ENCODE measurements at places on chromosomes 12 and 14.

DNA sequence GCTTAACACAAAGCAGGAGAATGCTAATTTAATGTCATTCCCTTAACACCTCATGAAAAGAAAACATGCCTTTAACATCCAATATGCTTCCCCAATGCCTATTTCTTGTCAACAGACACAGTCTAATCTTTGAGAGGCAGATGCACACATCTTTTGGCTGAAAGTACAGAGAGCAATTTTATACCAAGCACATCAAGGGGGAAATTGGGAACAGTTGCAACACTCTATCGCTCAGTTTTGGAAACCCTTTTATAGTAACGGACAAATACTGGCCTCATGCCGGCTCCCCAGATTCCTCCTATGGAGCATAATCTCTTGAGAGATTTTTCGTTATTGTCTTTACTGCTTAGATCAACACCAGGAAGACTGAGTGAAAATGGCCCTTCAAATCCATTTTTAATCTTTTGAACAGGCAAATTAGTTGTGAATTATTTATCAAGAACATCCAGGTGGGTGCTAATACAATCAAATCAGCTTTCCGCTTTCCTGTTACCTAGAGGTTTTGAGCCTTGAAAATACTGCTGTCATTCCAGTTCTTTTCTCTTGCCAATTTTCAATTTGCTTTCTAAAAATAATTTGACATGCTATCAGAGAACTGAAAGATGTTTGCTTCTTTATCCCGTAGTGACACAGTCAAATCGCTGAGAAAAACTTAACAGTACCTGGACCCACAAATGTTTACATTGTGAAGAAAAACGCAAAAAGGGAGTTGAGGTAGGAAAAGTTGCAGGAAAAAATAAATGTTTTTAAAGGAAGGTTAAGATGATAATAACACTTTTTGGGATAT lies 60.7 kb upstream of the CAND1 start:
- no peak for DNase-seq

DNA sequence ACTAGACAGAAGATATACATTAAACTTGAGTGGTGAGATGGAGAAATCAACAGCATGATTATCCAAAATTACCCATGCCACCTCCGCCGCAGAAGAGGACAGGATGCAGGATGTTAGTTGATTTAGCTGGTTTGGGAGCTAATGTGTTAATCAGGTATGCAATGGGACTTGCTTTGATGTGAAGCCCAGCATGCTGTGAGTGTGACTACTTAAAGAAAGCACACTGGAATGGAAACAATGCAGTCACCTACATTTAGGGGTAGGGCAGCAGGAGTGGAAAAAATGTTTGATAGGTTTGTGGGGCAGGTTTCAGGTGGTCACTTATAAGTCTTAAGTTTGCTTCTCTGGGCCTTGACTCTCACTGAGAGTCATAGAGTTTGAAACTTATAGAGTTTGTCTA lies 170.0 kb upstream of the DAAM1 start:
- DNase-seq = no peak

DNA sequence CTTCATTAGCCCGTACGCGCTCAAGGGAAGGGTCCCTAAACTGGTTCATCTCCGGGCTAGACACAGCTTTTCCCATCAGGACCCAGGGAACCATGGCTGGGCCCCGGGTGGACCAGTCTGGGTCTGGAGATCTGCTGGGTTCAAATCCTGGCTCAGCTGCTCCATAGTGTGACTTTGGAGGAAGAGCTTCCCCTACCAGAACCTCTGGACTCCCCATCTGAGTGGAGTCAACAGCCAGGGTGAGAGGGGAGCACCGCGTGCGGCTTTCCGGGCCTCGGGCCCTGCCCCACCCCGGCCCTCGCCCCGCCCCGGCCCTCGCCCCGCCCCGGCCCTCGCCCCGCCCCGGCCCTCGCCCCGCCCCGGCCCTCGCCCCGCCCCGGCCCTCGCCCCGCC lies 41.2 kb downstream of the BEGAIN start:
- no peak for DNase-seq

DNA sequence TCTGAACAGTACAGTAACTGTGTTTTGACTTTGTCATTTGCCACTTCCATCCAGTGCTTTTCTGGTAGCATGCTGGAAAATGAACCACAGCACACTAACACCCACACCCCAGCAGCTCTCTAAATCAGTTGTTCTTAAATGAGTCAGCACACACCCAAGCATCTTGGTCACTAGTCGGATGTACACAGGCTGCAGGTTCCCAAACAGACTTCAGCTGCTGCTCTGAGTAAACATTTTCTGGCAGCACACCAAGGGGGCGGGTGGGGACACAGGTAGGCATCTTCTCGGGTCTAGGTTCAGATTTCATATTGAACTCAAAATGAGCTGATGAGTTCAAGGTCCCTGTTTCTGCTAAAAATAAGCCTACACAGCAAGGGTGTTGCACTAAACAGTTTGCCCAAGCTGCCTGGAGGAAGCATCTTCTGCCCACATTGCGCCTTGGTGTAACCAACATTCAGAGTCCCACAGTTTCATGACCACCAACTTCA lies 39.8 kb downstream of the IFNG start:
- peak; percentile 26 for DNase-seq

DNA sequence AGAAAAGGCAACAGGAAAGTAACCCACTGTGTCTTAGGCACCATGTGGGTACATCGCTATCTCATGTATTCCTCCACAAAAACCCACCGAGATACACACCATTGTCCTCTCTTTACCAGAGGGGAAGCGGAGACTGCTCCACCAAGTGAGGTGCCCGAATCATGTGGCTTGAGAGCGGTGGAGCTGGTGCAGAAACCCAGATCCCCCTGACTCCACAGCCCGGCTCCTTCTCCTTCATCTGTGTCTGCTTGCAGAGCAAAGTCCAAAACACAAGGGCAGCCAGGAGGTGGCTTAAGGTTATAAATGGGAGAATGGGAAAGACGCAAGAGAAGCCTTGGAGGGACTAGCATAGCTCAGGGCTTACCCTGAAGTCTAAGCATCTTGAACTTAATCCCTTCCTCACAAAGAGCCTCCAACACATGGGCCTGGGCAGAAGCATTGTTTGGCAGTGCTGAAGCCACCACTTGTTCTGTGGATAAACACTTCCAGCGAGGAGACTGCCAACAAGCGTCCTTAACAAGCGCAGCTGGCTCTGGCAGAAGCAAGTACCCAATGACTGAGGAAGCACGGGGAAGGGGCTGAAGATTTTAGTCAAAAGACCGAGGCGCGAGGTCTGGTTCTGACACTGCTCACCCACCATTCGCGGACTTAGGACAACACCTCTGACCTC lies 83.0 kb downstream of the TTC7B start:
- DNase-seq = no peak

- no peak for DNase-seq
Measured at GRCh38 chr12:4224206-4224889, 49.2 kb upstream of the CCND2 start.

GRCh38 chr14:31965071-31965734 lies 111.9 kb upstream of the ARHGAP5 start:
- no peak for DNase-seq

GRCh38 chr14:78968265-78968664 lies 798.1 kb downstream of the NRXN3 start:
- no peak for DNase-seq

GRCh38 chr14:99081880-99082279 lies 190.1 kb downstream of the BCL11B start:
- no peak for DNase-seq

GRCh38 chr14:79567306-79567705 lies 644.0 kb downstream of the DIO2 start:
- DNase-seq = no peak

DNA sequence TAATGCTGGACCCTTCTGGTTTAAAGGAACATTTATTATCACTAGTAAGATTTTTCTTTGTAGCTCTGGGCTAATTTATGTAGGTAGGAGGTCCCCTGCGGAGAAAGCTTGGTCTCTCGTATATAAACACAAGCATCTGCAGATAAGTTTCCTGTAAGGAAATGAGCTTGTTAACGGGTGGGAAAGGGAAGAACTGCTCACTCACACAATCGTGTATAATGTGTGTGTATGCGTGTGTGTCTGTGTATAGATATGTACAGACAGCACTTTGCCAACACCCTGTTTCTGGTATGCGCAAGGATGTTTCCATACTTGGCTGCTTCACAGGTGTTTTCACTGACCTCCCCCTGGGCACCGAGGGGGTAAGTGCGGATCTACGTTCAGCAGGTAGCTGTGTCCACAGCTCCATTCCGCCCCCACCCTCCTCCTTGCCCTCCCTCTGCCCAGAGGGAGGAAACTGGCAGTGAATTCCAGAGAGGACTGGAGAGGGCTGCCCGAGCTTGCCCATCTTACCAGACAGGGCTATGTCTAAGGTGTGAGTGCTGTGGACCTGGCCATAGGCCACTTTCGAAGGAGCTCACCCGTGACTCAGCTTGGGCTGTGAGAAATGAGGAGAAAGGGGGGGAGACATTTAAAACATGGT lies 65.2 kb downstream of the NINJ2 start:
- DNase-seq = no peak

DNA sequence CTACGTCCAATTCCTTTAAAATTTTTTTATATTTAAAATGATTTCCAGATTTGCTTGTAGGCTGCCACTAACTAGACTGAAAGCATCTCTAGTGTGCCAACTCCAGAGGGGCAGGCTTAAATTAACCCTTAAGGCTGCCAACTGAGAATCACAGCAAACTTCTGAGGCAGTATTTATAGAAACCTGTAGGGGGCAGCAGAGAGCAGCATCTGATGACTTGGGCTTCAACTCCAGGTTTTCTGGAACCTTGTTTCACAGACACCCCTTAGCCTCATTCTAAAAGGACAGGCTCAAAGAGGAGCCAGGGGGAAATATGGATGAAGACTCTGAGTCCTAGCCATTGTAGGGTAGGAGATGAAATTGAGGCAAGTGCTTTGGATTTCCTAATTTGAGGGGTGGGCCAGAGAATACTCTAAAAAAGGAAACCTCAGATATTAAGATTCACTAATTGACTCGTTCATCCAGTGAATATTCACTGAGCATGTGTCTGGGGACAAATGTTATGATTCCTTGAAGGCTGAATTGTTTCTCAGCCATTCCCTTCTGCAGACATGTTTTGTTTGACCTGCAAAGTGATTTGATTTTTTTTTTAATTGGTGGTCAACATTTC lies 63.3 kb upstream of the HSPB8 start:
- DNase-seq = no peak

DNA sequence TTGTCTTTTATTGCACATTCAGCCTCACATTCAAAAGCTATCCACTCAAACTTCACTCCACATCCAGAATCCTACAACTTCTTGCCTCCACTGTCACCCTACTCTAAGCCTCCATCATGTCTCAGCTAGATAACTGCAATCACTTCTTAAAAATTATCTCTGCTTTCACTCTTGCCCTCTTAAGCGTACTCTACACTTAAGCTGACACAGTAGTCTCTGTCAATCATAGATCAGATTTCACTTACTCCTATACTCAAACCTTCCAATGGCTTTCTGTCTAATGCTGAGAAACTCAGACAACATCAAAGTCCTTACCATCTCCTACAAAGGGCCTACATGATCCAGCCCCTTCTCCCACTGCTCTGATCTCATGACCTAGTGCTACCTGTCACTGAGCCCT lies 304.1 kb downstream of the ITPR2 start:
- DNase-seq = no peak

DNA sequence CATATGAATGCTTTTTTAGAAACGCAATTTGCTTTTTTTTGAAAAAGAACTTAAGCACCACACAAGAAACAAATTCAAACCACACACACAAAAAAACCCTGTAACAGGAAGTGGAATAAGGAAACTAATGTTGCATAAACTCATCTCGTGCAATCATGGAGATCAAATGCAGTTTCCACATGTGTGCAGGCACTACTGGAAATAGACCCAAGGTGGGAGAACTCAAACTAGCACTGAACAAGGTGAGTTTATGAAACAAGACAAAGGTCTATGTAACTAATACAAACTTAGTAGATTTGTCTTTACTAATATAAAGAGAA lies 17.5 kb downstream of the NIN start:
- no peak for DNase-seq

GRCh38 chr12:30837595-30837994 lies 82.8 kb upstream of the CAPRIN2 start:
- DNase-seq = no peak

DNA sequence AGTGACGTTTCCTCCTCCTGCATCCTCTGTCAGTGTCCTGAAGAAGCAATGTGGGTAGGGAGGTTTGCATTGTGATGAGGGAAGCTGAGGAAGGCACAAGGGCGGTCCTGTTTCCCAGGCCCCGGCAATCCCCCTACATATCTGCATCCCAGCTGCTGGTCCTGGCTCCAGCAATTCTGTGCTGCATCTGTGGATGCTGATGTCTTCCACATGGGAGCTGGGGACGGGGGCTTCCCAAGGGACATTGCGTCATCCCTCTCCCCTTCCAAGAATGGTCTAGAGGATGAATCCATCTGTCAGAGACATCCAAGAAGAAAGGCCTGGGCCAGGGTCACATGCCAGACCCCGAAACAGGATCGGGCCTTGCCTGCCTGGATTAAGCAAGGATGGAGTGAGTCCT lies 52.1 kb downstream of the TSPAN11 start:
- no peak for DNase-seq

GRCh38 chr12:116759783-116760621 lies 21.9 kb downstream of the RNFT2 start:
- DNase-seq = no peak

- no peak for DNase-seq
Measured at GRCh38 chr12:91422127-91422526, 239.5 kb upstream of the DCN start.

- DNase-seq = no peak
Measured at GRCh38 chr14:74567219-74567618, 44.8 kb downstream of the LTBP2 start.

- DNase-seq = no peak
Measured at GRCh38 chr14:45467023-45467422, 214.0 kb upstream of the MIS18BP1 start.

GRCh38 chr12:3743803-3744202 lies 9.1 kb downstream of the CRACR2A start:
- DNase-seq = no peak

- DNase-seq = no peak
Measured at GRCh38 chr12:46671102-46671501, 154.7 kb downstream of the SLC38A4 start.

DNA sequence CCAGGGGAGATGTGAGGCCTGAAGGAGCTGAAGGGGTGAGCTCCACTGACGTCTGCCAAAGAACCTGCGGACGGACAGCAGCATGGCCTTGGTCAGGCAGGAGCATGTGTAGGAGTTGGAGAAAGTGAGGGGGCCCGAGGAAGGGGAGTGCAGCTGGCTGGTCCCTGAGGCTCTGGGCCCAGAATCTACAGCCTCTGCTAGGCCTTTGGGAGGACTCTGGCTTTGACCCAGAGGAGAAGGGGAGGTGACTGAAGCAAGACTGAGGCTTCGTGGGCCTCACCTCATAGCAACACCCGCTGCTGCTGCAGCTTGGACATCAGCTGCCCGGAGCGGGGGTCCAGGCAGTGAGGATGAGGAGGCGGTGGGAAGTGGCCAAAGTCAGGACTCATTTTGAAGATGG lies 216.6 kb upstream of the FKBP4 start:
- no peak for DNase-seq

- DNase-seq = no peak
Measured at GRCh38 chr14:105419195-105420091, at the start of gene MTA1. TSS of gene MTA1 (plus strand) at chr14:105419827. CDS start at chr14:105420036, 209 bp downstream.

GRCh38 chr12:126926023-126926594 lies 1340.9 kb upstream of the TMEM132C start:
- DNase-seq = no peak

All from stimulated activated CD8-positive, alpha-beta memory T cell treated with anti-CD3 and anti-CD28 coated beads, Interleukin-7, amount 100 ng/mL, for 24 hours (primary cell).